DMS79 (cell line): ENCODE measurements at places on chromosomes 2 and 18.
A peak's percentile ranks its signal among the peaks of the same experiment; 100 is the strongest.

DNA sequence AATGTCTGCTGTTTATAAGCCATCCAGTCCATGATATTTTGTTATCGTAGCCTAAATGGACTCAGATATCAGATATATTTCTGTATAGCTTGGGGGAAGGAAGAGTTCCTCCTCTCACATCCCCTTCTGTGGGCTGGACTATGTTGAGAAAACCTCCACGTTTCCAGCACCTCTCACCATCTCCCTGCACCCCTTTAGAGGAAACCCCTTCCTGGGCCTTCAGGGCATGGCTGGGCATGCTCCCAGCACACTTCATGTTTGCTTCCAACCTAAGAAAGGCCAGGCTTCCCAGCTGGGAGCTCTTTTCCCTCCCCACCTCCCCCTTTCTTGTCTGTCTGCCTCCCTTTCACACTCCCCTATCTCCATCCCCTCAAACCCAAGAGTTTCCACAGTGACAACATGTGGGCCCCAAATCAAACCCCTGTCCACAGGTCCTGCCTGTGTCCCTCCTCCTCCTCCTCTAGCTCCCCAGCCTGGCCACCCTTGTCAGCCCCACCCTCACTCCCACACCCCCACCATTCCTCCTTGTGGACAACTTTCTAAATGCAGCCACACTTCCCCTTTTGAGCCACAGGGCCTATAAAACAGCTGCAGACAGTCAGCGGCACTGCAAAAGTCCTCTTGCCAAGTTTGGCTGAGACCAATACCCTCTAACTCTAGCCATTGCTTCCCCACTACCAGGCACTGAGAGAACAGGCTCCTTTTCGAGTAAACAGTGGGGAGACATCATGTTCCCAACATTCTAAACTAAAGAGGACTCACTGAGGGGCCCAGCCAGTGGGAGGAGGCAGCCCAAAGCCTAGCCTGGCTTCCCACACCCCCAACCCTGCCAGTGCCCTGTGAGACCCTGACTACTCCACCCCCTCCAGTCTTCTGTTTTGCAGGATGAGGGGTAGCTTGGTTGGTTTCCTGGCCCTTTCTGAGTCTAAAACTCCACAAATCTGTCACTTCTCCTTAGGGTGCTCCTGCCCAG is 120.5 kb downstream of the ZFP36L2 start:
- no peak for DNase-seq

GRCh38 chr18:79819968-79820351 is 22.2 kb downstream of the KCNG2 start:
- no peak for DNase-seq

GRCh38 chr2:111661286-111661940 is 222.6 kb downstream of the ANAPC1 start:
- no peak for DNase-seq

DNA sequence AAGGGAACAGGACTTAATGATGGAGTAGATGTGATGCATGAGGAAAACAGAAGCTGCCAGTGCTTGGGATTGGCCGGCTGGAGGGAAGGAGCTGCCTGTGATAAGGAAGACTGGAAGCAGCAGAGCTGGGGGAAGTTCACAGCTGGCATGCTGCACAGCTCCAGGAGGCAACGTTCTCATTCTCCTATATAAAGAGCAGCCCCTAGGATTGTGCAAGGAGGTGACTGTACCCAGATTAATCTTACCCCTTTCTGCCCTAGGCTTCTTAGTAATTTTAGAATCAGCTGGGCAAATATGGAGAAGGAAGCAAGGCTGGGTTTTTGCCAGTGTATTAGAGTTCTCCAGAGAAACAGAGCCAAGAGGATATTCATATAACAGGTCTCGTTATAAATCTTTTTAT is 155.8 kb downstream of the ALPK2 start:
- DNase-seq, result no peak

DNA sequence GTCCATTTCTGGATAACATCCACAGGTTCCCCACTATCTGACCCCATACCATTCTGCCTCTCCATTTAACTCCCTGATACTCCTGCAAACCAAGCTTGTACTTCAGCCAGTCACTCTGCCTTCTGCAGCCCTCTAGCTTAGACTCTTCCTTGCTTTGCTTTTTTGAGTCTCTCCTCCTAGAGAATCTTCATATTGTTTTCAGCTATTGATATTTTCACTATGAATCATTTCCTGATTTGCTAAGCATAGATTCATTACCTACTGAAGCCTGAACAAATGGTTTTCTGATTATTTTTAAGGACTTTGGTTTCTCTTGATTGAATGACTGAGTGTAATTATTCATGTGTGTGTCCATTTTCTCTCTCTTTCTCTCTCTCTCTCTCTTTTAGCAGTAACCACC is 2102.3 kb upstream of the CELF4 start:
- no peak for DNase-seq

DNA sequence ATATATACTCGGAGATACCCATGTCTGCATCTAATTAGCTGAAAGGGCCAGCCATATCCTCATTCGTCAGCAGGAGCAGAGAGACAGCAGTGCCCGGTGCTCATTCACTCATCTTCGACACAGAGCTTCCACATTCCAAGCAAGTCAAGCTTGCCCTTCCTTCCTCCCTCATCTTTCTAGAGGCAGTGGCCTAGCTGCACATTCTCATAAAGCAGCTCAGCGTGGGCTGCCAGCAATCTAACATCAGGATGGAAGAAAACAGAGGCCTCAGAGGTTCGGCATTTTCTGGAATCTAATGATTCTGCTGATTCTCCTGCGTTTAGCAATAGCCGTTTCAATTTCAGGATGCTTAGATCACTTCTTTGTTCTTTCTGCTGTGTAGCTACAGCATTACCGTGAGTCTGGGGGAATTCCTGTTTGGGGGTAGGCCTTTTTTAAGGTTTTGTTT is 68.8 kb downstream of the CLHC1 start:
- DNase-seq, result no peak

- DNase-seq, result no peak
Observed at GRCh38 chr2:200320344-200320743, 13.9 kb downstream of the SPATS2L start.

- DNase-seq, result no peak
Observed at GRCh38 chr2:231462729-231463465, 1.4 kb downstream of the NCL start.

GRCh38 chr2:86700690-86701089 is 19.4 kb upstream of the RMND5A start:
- DNase-seq, result no peak

GRCh38 chr2:102707796-102708695 is 53.8 kb upstream of the TMEM182 start:
- no peak for DNase-seq

- DNase-seq, result no peak
Observed at GRCh38 chr18:74806073-74806472, 208.4 kb downstream of the ZNF407 start.

DNA sequence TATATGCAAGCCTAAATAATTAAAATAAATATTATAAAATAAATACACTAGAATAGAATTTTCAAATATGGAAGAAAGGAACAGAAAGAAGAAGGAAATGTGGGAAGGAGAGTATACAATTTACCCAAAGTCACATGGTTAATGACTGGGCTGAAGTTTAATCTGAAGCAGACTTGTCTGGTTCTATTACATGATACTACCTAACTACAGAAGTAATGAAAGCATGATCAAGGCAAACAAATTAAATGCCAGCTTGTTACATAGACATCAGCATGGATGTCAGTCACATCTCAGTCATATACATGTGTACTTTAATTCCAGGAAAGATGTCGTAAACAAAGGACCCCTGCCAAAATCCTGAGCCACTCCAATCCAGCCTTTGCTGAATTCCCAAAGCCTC is 1060.8 kb downstream of the CNTNAP5 start:
- DNase-seq, result no peak

DNA sequence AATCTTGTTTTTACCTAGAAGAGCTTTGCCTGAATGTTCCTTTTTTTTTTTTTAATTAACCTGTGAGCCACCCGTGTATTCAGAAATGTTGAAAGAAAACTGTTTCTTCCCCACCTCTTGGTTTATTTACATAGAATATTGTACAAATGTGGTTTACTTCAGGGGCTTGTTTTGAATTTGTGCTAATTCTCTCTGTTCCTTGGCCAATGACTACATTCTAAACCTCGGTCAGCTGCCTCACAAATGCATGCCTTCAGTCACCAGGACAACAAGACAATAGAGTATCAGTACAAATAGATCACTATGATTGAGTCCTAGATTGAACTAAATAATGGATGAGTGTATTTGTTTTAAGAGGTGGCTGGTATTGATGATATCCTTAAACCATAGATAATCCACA is 36.0 kb downstream of the AGFG1 start:
- no peak for DNase-seq

- no peak for DNase-seq
Observed at GRCh38 chr18:79616651-79617510, 62.7 kb upstream of the CTDP1 start.

GRCh38 chr18:3411854-3412268 is 38.1 kb upstream of the TGIF1 start:
- DNase-seq, result peak; percentile 59

- peak; percentile 91 for DNase-seq
Observed at GRCh38 chr2:217897816-217898806, 104.7 kb downstream of the TNS1 start.
